ENCODE measurements at places on chromosomes 7 and 10. TPM values are rescaled to one million over a fixed set of nuclear protein-coding genes. Genes with fewer than 3 reads are reported as not detected.

GRCh38 chr10:44463511-44464121 lies 78.7 kb upstream of the CXCL12 start:
- no peak for DNase-seq

- DNase-seq, result no peak
Observed at GRCh38 chr10:96376483-96376882, 17.7 kb upstream of the OPALIN start.

GRCh38 chr7:89554209-89554608 lies 600.1 kb upstream of the STEAP1 start:
- no peak for DNase-seq

GRCh38 chr7:92110857-92111256 lies 23.4 kb downstream of the CYP51A1 start:
- no peak for DNase-seq

DNA sequence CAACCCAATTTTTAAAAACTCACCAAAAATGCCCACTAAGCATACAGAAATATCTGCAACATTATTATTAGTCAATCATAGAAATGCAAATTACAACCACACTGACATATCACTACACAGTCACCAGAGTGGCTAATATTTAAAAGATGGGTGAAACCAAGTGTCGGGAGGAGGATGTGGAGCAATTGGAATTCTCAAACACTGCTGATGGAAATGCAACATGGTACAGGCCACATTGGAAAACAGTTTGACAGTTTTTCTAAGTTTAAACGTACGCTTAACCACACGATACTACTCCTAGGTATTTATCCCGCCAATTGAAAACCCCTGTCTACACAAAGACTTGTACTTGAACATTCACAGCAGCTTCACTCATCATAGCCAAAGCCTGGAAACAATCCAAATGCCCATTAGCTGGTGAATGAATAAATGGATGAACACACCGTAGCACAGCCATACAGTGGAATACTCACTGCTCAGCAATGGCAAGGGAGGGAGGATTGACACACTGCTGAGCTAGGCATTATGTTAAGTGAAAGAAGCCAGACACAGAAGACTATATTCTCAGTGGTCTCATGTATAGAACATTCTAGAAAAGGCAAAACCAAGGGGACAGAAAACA lies 16.3 kb downstream of the GCK start:
- DNase-seq, result no peak

DNA sequence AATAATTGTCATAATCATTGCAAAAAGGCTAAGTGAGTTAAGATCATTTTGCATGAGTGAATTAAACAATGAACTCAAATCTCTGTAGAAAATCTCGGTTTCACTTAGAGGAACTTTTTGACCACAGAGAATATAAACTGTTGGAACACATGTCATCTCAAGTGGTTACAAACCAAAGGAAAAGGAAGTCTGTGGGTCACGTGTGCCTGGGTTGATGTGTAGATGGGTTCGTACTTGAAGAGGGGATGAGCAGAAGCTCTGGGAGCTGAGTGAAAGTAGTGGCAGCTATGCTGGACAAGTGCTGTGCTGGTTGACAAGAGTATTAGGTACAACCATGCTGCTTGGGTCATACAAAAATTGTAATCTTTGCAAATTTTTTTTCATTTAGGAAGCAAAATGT lies 35.0 kb downstream of the GLRX3 start:
- DNase-seq, result no peak

DNA sequence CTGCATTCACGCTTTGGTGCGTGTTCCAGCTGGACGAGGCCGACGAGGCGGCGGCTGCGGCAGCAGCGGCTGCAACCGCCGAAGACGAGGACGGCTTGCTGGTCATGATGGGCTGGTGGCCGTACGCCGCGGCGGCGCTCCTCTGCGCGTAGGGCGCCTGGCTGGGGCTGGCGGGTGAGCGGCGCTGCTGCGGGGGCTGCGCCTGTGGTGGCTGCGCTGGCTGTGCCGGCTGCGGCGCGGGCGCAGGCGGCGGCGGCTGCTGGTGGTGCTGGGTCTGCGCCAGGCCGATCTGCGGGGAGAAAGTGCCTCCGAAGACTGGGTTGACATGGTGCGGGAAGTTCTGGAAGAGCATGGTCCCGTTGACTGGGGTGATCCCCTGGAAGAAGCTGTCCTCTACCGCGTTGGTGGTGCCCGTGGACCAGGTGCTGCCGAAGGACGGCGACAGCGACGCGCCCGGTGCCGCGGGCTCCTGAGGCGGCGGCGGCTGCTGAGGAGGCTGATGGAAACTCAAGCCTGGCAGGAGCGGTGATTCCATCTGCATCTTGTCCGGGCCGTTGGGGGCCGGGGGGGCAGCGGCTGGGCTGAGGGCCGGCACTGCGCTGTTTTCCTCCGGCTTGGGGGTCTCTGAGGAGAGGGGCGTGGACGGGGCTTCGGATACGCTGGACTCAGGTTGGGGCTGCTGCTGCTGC lies 51.1 kb downstream of the CPEB3 start:
- DNase-seq, result peak; percentile 66

DNA sequence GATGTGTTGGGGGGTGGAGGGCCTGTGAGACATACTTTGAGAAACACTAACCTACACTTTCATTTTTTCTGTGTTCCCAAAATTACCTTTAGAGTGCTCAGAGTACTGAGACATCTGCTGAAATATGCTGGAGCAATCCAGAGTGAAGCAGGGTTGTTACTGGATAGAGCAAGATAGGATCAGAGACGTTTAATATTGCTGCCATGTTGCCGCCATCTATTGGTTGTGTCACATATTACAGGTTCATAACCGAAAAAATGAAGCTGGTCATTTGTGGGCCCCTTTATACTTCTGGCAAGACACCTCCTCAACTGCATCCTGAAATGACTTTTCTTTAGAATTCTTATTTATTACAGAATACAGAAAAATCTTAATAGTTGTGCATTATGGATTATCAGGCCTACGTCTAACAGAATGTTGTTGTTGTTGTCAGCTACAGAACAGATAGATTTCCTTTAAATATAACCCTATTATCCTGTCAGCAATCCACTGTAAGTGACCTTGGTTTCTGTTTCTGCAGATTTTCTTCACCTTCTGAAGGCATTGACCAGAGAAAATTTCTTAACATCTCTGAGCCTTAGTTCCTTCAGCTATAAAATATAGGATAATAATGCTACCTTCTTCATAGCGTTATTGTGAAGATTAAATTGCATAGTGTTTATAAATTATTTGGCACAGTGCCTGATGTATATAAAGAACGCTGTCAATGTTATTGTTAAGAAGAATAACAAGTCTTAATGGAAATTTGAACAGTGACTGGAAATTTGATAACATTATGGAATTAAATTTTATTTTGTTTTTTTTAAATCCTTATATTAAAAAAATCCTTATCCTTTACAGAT lies 16.2 kb upstream of the DLD start:
- DNase-seq, result peak; percentile 68

STOX1 gene
- polyA plus RNA-seq, result 3.2 TPM

PIK3AP1 gene
- 6.5 TPM for polyA plus RNA-seq

MEST gene
- 65.2 TPM for polyA plus RNA-seq

Data from testis (tissue), 5 donors.